ENCODE measurements at places on chromosomes 2 and 18.
A peak's percentile ranks its signal among the peaks of the same experiment; 100 is the strongest.

GRCh38 chr2:60465736-60466135 is 87.7 kb downstream of the BCL11A start:
- no peak for DNase-seq

DNA sequence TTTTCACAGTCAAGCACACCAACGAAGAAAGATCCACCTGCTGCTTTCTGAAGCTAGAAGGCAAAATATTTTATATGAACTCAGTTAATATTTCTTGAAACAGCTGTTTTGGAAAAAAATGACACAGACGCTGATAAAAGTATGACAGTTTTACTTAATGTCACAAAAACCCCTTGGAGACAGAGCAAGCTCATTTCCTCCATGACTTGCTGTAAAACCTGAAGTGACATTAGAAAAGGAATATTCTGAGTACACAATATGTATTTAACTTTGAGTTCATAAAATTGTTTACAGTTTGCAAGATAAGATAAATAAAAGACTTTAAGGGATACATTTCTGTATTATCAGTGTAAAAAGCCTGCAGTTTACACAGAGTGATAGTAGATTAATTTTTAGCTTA is 105.4 kb downstream of the DSEL start:
- no peak for DNase-seq

GRCh38 chr18:44733069-44733753 is 52.5 kb downstream of the SETBP1 start:
- DNase-seq = no peak

DNA sequence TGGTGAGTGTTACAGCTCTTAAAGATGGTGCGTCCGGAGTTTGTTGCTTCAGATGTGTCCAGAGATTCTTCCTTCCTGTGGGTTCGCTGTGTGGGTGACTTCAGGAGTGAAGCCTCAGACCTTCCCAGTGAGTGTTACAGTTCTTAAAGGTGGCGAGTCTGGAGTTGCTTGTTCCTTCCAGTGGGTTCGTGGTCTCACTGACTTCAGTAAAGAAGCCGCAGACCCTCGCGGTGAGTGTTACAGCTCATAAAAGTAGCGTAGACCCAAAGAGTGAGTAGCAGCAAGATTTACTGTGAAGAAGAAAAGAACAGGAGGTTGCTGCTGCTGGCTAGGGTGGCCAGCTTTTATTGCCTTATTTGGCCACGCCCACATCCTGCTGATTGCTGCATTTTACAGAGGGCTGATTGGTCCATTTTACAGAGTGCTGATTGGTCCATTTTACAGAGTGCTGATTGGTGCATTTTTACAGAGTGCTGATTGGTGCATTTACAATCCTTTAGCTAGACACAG is 34.0 kb upstream of the SPTBN1 start:
- DNase-seq = no peak

- no peak for DNase-seq
These were observed 195.3 kb downstream of the MGAT5 start for GRCh38 chr2:134449157-134449556.

- peak; percentile 38 for DNase-seq
These were observed 377.5 kb downstream of the CLIP4 start for GRCh38 chr2:29492701-29493100.

DNA sequence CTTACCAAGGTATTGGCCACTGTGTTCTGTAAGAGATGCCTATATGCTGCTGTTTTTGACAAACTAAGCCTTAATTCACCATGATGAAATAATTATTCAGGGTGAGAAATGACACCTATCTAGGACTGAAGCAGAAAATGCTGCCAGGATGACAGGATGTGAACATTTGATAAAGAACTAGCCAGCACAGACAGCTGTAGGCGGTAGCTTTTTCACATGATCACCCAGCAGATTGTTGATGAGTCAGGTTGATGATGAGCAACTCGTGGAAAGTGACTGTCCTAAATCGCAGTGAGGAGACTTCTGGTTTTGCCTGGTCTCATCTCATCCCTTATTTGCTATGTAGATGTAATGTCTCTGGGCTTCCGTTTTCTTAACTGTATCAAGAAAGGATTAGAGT is 144.1 kb downstream of the PRPF40A start:
- DNase-seq = peak; percentile 62

GRCh38 chr2:43238813-43239212 is 12.4 kb upstream of the ZFP36L2 start:
- DNase-seq = no peak

GRCh38 chr18:68769461-68769860 is 28.4 kb upstream of the CCDC102B start:
- DNase-seq = no peak

GRCh38 chr2:239537633-239538356 is 137.0 kb upstream of the HDAC4 start:
- DNase-seq = no peak

- DNase-seq = no peak
These were observed 12.8 kb upstream of the SCN9A start for GRCh38 chr2:166388481-166389070.

- DNase-seq = no peak
These were observed 158.6 kb upstream of the SYT4 start for GRCh38 chr18:43435851-43436250.

DNA sequence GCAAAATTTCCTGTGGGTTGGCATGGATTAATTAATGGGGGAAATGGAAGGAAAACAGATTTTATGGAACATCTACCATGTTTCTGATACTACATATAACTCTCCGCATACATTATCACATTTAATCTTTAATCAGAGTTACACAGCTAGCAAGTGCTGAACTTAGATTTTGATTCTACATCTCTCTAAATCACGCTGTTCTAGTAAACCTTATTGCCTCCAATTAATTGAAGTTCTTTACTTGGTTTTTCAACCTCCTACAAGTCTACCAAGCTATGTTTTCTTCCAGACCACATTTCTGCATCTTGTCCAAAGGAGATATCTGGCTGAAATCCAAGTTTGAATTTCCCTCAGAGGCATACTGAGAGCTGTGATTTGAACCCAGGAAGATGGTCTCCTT is 125.8 kb upstream of the GAREM1 start:
- DNase-seq = no peak

- DNase-seq = no peak
These were observed 5.7 kb upstream of the KLHL29 start for GRCh38 chr2:23379220-23379695.

- DNase-seq = no peak
These were observed 337.3 kb downstream of the OSR1 start for GRCh38 chr2:19021100-19021476.

DNA sequence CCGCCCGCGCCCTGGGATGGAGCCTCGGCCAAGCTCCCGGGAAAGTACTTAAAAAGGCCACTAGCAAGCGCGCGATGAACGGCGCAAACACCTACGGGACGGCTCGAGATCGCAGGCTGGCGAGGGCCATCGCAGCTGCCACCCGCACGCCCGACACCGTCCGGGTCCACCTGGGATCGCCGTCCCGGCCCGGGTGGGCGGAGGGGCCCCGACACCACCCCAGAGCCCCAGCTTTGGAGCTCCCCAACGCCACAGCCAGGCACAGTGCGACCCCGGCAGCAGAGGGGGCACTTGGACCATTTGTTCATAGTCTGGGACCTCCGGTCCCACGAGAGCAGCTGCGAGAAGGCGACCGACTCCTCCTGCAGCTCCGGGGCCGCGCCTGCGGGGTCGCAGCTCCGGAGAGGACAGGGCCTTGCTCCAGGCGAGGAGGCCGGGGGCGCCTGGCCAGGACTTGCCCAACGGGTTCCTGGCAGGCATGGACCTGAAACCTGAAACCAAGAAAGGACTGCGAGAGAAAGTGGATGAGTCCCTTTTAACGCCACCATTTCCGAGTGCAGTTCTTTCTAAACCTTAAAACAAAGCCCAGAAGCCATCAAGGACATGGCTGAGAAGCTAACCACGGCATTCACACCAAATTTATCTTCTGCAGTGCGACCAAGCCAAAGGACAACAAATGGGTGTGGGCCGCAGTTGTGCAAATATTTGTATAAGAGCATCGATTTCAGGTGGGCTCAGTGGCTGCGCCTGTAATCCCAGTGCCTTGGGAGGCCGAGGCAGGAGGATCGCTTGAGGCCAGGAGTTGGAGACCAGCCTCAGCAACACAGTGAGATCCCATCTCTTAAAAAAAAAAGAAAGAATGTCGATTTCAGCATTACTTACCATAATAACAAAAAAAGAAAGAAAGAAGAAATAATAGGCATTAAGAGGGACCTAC is 54.0 kb upstream of the IMP4 start:
- no peak for DNase-seq

GRCh38 chr18:23690505-23691068 is 1.3 kb downstream of the LAMA3 start:
- DNase-seq = no peak

DNA sequence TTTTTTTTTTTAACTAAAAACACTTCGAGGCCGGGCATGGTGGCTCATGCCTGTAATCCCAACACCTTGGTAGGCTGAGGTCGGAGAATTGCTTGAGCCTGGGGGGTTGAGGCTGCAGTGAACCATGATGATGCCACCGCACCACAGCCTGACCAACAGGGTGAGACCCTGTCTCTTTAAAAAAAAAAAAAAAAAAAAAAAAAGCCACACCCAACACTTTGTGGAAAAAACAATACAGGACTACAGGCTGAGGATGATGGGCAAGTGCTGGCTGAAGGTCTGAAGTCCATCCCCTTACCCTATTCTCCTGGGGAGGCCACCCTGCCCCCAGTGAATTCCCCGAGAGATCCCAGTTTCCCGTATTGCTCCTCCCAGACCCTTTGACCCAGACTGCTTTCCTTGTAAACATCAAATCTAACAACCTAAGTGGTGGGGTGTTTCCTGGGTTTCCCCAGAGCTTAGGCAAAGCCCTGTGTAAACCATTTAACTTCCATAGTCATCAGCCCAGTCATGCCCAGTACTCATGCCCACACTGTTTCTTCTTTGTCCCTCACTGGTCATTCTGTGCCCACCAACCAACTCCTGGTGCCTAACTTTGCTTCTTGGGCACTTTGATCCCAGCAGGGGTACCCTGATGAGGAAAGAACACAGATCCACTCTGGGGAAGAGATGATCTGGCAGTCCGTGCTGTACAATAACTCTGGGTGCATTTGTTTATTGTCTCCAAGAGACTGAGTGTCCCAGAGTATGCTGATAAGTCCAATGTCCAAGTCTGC is 5.8 kb upstream of the TMEM37 start:
- DNase-seq = no peak

DNA sequence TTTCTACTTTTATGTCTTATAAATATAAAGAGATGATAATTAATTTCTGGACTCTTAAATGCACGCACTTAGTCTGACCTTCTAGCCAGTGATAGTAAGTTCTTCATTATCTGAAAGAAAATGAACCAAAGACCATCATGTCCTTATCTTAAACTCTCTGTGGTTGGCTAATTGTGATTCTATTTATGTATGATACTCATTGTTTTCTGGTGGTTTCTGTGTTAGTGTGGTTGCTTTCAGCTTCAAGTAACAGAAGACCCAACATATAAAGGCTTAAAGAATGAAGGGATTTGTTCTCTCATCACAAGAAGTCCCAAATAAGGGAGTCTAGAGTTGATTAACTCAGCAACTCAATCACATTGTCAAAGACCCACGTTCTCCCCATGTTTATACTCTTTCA is 225.2 kb upstream of the TANK start:
- no peak for DNase-seq

GRCh38 chr2:26608557-26608956 is 32.6 kb downstream of the CIB4 start:
- DNase-seq = no peak
